ENCODE measurements at places on chromosomes 4 and X. TPM values are rescaled to one million over a fixed set of nuclear protein-coding genes. Genes with fewer than 3 reads are reported as not detected.

GRCh38 chr4:137998666-137999429, 243.3 kb downstream of the SLC7A11 start:
- DNase-seq: no peak

DNA sequence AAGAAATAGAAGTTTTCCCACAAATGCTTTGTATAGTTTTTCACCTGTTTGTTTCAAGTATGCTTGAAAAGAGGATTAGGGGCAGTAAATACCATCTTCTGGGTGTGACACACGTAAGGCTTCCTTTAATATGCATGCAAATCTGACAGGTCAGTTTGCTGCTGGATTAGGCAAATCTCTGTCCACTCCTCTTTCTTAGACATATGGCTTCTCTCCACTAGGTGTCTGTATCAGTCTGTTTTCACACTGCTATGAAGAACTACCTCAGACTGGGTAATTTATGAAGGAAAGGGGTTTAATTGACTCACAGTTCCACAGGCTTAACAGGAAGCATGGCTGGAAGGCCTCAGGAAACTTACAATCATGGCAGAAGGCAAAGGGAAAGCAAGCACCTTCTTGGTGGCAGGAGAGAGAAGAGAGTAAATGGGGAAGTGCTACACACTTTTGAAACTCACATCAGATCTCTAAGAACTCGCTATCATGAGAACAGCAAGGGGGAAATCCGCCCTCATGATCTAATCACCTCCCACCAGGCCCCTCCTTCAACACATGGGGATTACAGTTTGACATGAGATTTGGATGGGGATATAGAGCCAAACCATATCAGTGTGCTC, 66.9 kb downstream of the TAB3 start:
- DNase-seq: no peak

- DNase-seq: no peak
Observed at GRCh38 chr4:84389406-84389805, 109.7 kb downstream of the NKX6-1 start.

Gene BST1
- 3.9 TPM for polyA plus RNA-seq

Gene ACE2
- polyA plus RNA-seq: not detected

DNA sequence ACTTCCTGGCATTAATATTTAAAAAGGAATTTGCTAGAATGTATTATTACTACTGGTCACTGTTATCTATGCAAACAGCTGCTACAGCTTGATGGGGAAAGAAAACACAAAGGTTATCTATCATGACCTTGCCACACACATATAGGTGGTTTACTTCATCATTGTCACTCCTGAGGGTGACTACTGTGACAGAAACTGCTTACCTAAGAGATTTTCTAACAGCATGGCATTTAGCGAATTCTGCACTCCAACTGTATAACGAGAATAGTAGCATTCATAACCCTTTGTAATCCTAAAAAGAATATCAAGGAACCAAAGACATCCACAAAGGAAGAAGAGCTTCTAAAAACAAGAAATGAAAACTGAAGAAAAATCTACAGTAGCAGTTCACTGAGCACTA, 74.6 kb upstream of the SPOCK3 start:
- DNase-seq: no peak

- no peak for DNase-seq
Observed at GRCh38 chr4:142817442-142817841, 28.7 kb downstream of the INPP4B start.

- DNase-seq: no peak
Observed at GRCh38 chr4:11261066-11261850, 167.4 kb downstream of the HS3ST1 start.

GRCh38 chr4:79212311-79212710, 113.5 kb downstream of the NAA11 start:
- DNase-seq: no peak

GRCh38 chrX:20271730-20272129, 5.0 kb upstream of the RPS6KA3 start:
- no peak for DNase-seq

GRCh38 chr4:3233391-3234071, 15.4 kb upstream of the MSANTD1 start:
- no peak for DNase-seq

Gene TLR1
- 1.9 TPM for polyA plus RNA-seq

DNA sequence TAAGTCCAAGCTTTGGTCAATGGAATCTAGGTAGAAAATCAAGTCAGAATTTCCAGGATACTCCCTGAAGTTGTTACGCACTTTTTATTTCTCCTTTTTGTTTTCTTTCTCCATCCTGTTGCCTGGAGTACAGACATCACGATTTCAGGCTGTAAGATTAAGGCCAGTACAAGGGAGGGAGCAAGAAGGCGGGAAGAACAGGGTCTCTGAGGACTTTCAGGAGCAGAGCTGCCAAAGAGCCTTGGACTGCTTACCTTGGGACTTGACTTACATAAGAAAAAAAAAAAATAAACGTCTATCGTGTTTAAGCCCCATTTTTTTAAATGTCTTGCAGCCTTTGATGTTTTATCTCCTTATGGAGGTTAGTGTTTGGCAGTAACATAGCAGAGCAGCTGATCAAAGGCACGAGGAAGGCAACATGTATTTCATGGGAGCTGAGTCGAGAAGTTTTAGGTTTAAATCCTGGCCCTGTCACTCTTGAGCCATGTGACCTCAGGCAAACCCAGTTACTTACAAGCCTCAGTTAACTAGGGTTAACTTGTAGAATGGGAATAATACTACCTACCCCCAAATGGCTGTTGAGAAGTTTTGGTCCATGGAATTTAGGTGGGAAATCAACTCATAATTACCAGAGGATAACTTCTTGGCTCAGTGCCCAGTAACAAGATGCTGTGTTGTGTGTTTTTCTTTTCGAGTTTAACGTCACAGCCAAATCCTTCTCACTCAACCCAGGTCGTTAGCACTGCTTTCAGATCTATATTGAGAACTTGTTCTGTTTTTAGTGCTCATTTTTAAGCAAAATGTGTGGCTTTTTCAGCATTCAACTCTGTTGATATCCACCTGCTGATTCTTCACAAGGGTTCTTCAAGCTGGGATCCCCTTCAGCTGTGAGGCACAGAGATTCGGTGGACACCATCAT, 106.8 kb downstream of the CLNK start:
- no peak for DNase-seq

GRCh38 chr4:150038335-150039076, 39.7 kb upstream of the DCLK2 start:
- DNase-seq: no peak

Gene SMIM31
- 0.04 TPM for polyA plus RNA-seq

Gene MAOB
- polyA plus RNA-seq: 0.95 TPM

GRCh38 chr4:158670975-158671664, 567 bp downstream of the C4orf46 start:
- peak; percentile 46 for DNase-seq

- no peak for DNase-seq
Observed at GRCh38 chr4:74420863-74421262, 24.1 kb upstream of the AREG start.

DNA sequence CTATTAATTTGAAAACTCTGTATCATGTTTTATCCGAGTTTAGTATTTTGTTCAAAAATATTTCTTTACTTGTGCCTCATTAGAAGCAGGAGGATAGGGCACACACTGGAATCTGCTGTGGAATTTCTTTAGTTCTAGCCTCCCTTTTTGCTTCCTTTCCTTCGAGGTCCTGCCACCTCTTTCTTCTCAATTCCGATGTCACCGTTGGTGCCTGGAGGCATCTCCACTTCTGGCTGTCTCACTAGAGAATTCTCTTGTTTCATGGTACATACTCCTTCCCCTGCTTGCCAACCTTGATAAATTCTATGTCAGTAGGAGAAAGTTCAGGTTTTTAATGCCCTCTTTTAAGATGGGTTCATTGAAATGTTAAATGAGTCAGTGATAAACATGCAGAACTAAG, 140.1 kb downstream of the ANK2 start:
- DNase-seq: no peak

Gene NEUROG2
- 0.08 TPM for polyA plus RNA-seq

DNA sequence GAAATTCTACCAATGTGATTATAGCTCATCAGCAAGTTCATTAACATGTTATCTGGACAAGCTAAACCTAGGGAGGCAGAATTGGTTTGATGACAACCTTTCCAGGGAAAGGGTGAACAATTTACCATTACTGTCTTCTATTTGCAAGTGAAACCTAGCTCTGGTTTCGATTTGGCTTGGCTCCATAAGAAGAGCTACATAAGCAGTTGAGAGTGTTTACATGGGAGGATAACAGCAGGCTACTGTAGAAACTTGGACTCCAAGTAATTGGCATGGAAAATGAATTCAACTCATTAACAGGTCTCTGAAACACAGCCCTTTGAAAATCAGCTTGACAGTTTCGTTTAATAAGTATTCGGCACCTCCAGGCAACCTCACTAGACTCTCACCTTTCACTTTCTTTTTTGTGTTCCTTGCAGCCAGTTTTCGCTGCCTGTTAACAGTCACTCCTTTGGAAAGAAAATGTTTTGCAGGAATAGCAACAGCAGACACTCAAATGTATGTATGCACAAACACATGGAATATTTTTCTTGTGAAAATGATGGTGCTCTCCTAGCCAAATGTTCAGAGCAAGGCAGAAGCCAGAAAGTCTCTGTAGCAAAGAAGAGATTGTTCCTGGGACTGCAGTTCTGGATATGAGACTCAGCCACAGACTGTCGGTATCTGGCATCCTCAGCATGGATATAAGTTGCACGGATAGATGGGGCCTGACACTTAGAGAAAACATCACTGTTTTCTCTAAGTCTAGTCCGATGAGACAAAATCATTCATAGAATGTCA, 27.5 kb downstream of the POU3F4 start:
- DNase-seq: no peak

Gene CXCL11
- not detected for polyA plus RNA-seq

Gene F8A1
- polyA plus RNA-seq: 8.1 TPM

DNA sequence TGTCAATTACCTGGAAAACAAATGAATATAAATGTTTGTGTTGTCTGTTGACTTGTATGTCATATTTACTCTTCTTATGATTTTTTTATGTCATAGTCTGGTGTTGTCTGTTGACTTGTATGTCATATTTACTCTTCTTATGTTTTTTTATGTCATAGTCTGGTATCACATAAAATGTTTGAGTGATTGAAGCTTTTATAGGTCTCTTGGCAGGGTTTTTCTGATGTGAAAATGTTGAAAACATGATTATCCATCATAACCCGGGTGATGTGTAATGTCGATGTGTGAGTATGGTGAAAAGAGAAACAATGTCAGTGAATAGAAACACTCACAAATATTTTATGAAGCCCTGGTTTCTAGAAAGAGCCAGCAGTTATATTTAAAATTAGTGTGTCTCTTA, 335.7 kb downstream of the BMPR1B start:
- DNase-seq: no peak
